ENCODE measurements at places on chromosomes 11 and 22. TPM values are rescaled to one million over a fixed set of nuclear protein-coding genes. Genes with fewer than 3 reads are reported as not detected.

DNA sequence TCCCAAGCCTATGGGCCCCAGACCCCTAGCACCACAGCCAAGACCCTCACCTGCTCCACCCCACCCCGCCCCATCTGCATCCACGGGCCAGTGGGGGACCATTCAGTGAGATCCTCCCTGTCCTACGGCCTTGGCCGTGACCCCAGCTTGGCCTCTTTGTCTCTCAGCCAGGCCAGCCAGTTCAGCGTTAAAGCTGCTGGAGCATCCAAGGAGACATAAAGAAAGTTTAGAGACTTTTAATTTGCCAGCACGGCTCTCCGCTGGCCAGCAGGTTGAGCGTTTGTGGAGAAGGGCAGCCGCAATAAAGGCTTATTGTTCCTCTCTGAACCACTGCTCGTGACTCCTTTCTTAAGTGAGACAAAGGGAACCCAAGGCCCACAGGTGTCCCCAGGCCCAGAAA, 49.3 kb upstream of the LMO1 start:
- H3K4me1 ChIP-seq, result no peaks in the 10 kb centered on the region
- no peaks in the 10 kb centered on the region for H3K36me3 ChIP-seq
- no peaks in the 10 kb centered on the region for H3K27me3 ChIP-seq

Gene MMP12
- not detected for total RNA-seq

Gene SYT13
- 17.1 TPM for total RNA-seq

Gene LGALS12
- 0.62 TPM for total RNA-seq

DNA sequence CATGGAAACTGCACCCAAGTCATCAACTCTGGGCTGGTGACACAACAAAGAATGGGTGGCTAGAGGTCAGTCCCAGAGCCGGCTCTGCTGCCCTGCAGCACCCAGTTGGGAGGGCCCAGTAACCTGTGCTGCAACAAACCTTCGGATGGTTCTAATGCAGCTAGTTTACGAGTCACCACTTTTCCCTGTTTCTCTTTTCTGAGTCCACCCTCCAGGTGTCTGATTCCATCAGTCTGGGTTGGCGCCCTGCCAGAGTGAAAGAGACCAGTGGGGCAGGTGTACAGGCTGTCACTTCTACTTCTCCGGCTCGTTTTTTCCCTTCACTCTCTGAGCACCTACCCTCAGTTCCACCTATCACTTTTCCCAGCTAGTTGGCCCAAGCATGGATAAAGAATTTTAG, 572.9 kb downstream of the NTM start:
- H3K4me3 ChIP-seq, result no peak overlapping the region
- no peaks in the 10 kb centered on the region for H3K27me3 ChIP-seq
- no peaks in the 10 kb centered on the region for H3K4me1 ChIP-seq
- H3K36me3 ChIP-seq, result no peaks in the 10 kb centered on the region
- no peak for DNase-seq
- H3K27ac ChIP-seq, result no peak overlapping the region

DNA sequence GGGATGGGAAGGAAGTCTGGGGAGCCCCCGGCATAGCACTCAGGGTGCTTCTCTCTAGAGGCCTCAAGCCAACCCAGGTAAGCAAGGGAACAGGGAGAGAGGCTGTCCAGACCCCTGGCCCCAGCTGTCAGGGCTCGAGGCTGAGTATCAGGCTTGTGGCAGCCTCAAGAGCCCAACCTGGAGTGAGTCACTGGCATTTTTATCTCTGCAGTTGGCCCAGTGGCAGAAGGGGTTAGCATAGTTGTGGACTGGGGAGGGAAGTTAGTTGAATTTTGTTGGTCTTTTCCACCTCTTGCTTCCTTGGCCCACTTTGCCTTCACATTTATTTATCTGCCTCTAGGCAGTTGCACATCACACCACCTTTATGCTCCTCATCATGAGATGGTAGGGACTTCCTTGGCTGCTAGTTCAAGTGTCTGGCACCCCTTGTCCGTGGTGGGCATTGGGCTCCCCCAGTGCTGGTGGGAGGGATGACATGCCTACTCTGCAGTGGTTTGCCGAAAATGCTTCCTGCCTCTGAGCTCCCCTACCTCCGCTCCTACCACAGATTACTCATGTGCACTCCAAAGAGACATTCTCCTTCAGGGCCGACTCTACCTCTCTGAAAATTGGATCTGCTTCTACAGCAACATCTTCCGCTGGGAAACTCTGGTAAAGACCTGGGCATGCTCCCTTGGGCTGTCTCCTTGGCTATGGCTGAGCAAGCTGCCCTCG, 60.1 kb downstream of the SCN3B start:
- H3K36me3 ChIP-seq, result no peaks in the 10 kb centered on the region
- no peak overlapping the region for H3K27ac ChIP-seq
- no peak overlapping the region for H3K4me3 ChIP-seq
